Neuronal stem cell (in vitro differentiated cells): ENCODE measurements at places on chromosomes 16 and 17.

- no peak overlapping the region for H3K27ac ChIP-seq
- no peaks in the 10 kb centered on the region for H3K27me3 ChIP-seq
- no peaks in the 10 kb centered on the region for H3K36me3 ChIP-seq
- H3K4me3 ChIP-seq: no peak overlapping the region
Measured at GRCh38 chr17:38693700-38694329, 11.3 kb upstream of the MLLT6 start.

DNA sequence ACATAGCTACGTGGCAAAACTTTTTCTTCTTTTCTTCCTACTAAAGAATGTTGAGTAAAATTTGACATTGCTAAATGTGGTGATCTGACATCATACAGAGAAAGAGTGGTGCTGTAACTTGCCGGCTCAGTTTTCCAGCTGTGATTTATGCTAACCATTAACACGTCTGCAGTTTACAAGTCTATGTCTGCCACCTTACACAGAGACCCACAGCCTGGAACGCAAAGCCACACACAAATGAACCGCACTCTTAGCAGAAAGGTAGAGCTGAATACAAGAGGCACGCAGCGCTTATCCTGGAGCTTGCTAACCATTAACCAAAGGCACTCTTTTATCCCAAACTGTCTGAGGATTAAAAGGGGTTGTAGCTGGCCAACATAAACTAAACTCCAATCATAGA, 31.9 kb downstream of the CACNG1 start:
- no peak overlapping the region for H3K4me3 ChIP-seq
- H3K4me1 ChIP-seq: no peaks in the 10 kb centered on the region
- H3K27ac ChIP-seq: no peak overlapping the region
- DNase-seq: no peak
- peaks cover 40% of the 10 kb centered on the region for H3K36me3 ChIP-seq

DNA sequence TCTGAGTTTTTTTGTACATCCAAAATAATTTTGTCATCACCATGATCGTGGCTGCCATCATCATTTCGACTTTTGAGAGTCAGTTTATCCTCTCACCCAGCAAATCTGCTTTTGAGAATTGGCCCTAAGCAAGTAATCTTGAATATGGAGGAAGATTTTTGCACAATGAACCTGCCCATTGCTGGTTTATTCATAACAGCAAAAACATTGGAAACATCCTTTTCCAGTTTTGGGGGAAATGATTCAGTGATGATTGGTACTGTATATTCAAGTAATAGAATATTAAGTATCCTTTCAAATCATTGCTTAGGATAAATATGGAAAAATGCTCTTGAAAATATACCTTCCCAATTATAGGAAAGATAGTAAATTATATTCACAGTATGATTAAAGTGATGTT, 53.1 kb downstream of the PRKCA start:
- no peaks in the 10 kb centered on the region for H3K36me3 ChIP-seq
- no peak overlapping the region for H3K4me3 ChIP-seq
- H3K27ac ChIP-seq: no peak overlapping the region
- H3K4me1 ChIP-seq: no peaks in the 10 kb centered on the region

DNA sequence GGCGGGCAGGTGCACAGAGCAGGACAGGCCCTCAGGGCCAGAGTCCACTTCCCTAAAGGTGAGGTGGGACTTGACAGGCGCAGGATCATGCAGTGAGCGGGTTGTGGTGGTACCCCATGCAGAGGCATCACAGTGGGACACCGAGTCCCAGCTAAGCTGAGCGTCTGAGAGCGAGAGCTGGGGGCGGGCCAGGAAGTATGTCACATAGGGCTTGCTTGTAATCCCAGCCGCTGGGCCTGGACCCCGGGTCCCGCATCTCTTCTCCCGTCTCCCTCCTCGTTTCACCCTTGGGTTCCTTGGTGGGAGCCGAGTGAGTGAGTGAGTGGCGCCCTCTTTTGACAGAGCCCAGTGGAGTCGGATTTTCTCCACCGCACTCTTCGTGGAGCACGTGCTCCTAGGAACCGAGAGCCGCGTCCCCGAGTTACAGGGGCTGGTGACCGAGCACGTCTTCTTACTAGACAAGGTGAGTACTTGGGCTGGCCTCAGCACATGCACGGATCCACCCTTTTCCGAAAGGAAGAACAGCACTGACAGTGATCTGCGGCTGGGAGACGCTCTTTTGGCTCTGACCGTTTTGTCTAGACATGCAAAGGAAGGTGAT, 50.8 kb upstream of the ENDOV start:
- H3K4me3 ChIP-seq: no peak overlapping the region
- no peaks in the 10 kb centered on the region for H3K4me1 ChIP-seq
- no peaks in the 10 kb centered on the region for H3K27me3 ChIP-seq
- peak; percentile 18 for DNase-seq
- H3K27ac ChIP-seq: no peak overlapping the region

DNA sequence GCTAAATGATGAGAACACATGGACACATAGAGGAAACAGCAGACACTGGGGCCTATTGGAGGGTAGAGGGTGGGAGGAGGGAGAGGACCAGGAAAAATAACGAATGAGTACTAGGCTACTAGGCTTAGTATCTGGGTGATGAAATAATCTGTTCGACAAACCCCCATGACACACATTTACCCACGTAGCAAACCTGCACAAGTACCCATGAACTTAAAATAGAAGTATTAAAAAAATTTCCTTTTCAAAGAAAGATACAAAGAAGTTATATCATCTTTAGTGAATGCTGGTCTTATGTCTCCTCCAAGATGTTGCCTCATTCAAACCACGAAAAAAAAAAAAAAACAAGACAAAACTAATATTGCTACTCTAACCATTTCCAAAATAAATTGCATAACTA, 31.7 kb downstream of the MBTD1 start:
- H3K36me3 ChIP-seq: peaks cover 5% of the 10 kb centered on the region
- no peak overlapping the region for H3K4me3 ChIP-seq
- no peaks in the 10 kb centered on the region for H3K4me1 ChIP-seq
- H3K27me3 ChIP-seq: no peaks in the 10 kb centered on the region
- no peak overlapping the region for H3K27ac ChIP-seq
- DNase-seq: no peak

DNA sequence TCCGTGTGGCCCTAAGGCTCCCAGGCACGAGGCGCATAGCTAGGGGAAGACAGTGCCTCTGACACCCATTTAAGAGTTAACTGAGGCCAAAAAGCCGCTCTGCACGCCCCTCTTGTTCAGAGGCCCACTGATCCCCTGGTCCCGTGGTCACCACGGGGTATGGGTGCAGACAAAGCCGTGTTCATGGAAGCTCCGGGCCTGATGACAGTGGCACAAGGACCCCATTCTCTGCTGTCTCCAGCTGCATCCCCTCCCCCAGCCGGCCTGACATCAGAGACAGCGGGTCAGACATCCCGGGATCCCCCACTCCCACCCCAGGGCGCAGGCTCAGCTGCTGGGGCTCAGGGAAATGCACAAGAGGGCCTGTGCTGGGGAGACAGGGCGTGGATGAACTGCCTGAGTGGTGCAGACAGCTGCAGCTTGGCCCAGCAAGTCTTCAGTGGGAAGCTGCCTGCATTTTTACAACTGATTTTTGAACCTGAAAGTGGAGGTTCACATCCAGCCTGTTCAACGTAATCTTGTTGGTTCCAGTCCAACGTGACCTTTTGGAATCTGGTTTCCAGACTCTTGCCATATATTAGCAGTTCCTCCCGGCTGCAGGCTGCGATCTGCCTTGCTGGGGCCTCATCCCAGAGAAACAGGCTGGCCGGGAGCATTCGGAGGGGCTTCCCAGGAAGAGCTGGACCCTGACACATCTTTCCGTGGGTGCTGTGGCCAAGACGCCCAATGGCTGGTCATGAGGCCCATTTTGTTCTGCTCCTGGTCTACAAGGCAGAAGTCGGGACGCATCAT, 9.7 kb upstream of the BAHCC1 start:
- no peaks in the 10 kb centered on the region for H3K27me3 ChIP-seq
- no peak overlapping the region for H3K27ac ChIP-seq
- H3K4me3 ChIP-seq: no peak overlapping the region
- DNase-seq: no peak
- peaks cover 1% of the 10 kb centered on the region for H3K36me3 ChIP-seq

GRCh38 chr16:90001761-90002503, 17.3 kb downstream of the DBNDD1 start:
- no peaks in the 10 kb centered on the region for H3K27me3 ChIP-seq
- H3K4me1 ChIP-seq: no peaks in the 10 kb centered on the region
- H3K4me3 ChIP-seq: no peak overlapping the region
- H3K27ac ChIP-seq: no peak overlapping the region
- peaks cover 10% of the 10 kb centered on the region for H3K36me3 ChIP-seq
- no peak for DNase-seq

DNA sequence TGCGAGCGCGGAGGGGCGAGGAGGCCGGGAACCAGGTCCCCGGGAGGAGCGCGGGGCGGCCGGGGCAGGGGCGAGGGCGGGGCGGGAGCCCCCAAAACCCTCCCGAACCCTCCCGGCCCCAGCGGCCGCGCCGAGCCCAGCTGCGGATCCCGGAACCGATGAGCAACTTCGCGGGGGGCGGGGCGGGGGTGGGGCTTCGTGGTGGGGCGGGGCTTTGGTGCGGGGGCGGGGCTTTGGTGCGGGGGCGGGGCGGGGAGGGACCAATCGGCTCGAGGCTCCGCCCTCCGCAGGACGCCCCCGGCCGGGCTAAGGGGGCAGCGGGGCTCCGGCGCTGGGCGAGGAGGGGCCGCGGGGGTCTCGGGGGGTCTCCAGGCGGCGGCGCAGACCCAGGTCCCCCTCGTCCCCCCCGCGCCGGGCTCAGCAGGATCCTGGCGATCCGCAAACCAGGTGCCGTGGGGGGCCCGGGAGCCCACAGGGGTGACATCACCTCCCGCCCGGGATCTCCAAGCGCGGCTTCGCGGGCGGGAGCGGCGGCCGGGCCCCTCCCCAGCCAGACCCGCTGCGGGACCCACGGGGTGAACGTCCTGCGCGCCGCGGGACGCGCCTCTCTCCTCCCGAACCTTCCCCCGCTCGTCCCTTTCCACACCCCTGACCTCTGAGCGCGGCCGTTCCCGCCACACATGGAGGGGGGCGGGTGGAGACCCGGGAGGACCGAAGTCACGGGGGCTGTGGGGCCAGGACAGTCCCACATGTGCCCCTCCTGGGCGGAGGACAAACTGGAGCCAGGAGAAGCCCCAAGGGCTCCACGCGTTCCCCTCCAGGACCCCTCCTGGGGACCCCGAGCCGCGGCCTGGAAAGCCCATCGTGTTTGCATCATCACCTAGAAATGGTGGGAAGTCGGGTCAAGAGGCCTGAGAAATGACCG, at the start of gene ABR:
ABR (minus strand) TSS at position 164 of the 925 bp plus-strand sequence. CDS start 254 bp downstream, outside the sequence.
- peaks cover 17% of the 10 kb centered on the region for H3K4me1 ChIP-seq
- H3K27me3 ChIP-seq: peaks cover 26% of the 10 kb centered on the region
- no peak within 1 kb of the TSS for H3K27ac ChIP-seq
- peak within 1 kb of the TSS; percentile 93 for H3K4me3 ChIP-seq
- DNase-seq: no peak

GRCh38 chr17:57574040-57574513, 171.0 kb downstream of the CCDC182 start:
- H3K27ac ChIP-seq: no peak overlapping the region

GRCh38 chr16:54359081-54359480, 72.5 kb upstream of the IRX3 start:
- H3K4me1 ChIP-seq: peaks cover 24% of the 10 kb centered on the region
- H3K4me3 ChIP-seq: no peak overlapping the region
- no peak for DNase-seq
- H3K27ac ChIP-seq: no peak overlapping the region
- H3K27me3 ChIP-seq: no peaks in the 10 kb centered on the region
- H3K36me3 ChIP-seq: no peaks in the 10 kb centered on the region

DNA sequence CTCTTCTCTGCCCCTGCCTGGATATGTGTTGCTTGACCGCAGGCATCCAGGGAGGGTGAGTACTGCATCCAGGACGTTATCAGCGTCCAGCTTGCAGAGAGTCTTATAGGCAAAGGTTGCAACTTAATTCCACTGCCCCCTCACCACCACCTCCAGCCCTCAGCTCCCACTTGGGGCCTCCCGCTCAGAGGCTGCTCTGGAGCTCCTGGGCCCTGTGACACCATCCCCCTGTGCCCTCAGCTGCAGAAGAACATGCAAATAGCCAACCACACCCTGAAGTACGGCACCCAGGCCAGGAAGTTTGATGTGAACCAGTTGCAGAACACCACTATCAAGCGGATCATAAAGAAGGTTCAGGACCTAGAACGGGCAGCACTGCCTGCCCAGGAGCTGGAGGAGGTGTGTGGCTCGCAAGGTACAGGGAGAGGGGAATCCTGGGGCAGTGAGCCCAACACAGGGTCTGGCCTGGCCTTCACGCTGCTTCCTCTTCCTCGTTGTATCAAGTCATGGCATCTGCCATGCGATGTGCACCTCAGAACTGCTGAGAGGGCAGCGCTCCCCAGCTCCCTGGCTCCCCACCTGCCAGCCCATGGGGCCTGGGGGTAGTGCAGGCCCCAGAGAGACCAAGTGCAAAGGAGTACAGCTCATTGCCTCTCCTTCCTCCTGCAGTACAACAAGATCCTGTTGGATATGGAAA, 9.6 kb downstream of the ACE start:
- H3K36me3 ChIP-seq: no peaks in the 10 kb centered on the region
- no peak for DNase-seq
- H3K4me3 ChIP-seq: no peak overlapping the region
- H3K27me3 ChIP-seq: peaks cover 56% of the 10 kb centered on the region

DNA sequence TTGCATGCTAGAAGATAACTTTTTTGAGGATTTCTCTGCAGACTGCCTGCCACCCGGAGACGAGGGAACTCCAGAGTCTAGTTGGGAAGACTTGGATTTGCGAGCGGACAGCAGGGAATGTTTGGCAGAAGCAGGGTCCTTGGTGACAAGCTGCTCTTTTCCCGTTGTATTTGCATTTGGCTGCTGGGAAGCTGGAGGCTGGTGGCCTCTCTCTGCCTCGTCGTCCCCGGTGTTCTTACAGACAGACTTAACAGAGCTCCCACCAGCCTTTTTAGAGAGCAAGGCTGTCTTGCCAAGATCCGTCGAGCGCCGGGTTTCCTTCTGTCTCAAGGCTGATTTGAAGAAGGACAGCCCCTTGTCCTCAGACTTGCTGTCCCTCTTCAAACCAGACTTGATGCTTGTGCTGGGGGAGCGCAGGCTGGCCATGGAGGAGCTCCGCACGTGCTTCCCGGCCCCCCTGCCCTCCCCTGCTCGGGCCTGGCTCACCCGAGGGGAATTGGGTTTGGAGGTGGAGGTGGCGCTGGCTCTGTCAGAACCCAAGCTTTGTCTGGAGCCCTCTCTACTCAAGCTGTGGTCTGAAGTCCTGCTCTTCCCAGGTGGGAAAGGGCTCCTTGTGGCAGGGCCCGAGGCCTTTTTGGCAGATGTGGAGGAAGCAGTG, 81.0 kb downstream of the USP31 start:
- H3K27ac ChIP-seq: no peak overlapping the region
- no peak for DNase-seq
- H3K4me3 ChIP-seq: no peak overlapping the region
- H3K36me3 ChIP-seq: peaks cover 24% of the 10 kb centered on the region

- no peak overlapping the region for H3K4me3 ChIP-seq
- H3K27ac ChIP-seq: no peak overlapping the region
- peaks cover 2% of the 10 kb centered on the region for H3K4me1 ChIP-seq
Measured at GRCh38 chr16:27515874-27516353, 33.8 kb downstream of the GTF3C1 start.

GRCh38 chr16:57704905-57705852, 10.6 kb downstream of the DRC7 start:
- H3K4me1 ChIP-seq: peaks cover 17% of the 10 kb centered on the region
- peak overlapping the region; percentile 55 for H3K4me3 ChIP-seq
- H3K27ac ChIP-seq: no peak overlapping the region
- DNase-seq: no peak
- H3K36me3 ChIP-seq: no peaks in the 10 kb centered on the region
